ENCODE measurements at places on chromosomes 7 and 10. TPM values are rescaled to one million over a fixed set of nuclear protein-coding genes. Genes with fewer than 3 reads are reported as not detected.
A peak's percentile ranks its signal among the peaks of the same experiment; 100 is the strongest.

Gene SPDYE6
- not detected for total RNA-seq

DNA sequence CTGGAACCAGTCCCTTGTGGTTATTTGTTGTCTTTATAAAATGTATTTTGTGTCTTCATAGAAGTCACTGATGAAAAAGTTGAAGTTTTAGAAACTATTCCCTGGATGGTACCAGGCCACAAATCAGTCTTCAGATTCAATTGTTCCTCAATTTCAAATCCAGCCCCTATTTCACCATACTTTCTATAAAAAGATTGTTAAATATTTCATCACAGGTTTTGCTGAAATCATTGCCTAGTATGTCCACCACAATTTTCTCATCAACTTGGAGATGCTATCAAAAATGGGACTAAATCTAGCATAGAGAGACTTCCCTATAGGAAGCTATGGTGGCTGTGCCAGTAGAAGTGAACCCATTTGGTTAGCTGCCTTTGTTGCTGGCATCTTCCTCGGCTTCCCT is 118.5 kb downstream of the RAB18 start:
- DNase-seq = no peak

DNA sequence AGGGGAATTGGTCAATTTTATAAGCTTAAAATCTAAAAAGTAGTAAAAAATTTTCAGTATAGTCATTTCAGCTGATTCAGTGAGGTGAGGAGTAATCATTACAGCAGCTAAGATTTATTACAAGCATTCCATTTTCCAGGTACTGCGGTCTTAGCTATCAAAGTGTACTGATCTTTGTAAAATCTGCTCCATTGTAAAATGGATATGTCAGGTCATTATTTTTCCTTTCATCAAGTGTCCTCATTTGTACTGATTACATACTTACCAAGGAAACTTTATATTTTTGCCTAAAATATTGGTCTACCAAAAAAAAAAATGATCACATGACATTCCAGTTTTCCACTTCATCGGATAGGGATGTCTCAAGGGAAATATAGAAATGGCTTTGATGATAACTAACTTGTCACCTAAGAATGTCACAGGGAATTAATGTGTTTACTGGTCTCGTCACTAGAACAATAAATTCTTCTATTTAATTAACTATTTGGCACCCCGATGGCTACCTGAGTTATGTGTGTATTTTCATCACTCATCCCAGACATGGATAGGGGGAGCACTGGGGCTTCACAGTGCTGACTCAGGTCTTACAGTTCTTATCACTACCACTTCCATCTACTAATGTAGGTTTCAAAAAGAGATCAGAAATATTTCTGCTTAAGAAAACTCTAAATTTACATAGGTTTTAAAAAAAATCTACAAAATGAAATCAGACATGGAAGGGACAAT is 948.4 kb downstream of the PCDH15 start:
- DNase-seq = no peak

DNA sequence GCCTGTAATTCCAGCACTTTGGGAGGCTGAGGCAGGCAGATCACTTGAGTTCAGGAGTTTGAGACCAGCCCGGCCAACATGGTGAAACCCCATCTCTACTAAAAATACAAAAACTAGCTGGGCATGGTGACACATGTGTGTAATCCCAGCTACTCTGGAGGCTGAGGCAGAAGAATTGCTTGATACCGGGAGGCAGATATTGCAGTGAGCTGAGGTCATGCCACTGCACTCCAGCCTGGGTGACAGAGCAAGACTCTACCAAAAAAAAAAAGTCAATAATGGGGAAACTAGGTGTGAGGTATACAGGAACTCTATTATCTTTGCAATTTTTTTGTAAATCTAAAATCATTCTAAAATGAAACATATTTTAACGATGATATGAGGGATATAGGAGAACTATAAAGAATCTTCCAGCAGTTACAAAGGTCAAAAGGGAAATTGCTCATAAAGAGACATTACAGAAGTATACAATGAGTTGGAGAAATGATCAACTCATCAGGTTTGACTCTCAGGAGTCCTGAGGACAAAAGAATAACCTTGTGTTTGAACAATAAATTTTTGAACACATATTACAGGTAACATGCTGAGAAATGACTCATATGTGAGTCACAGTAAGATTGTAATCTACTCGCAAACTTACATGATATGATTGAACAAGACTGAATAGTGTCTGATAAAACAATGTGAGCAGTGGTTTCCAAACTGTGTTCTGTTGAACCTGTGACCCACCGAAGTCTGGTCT is 272.6 kb downstream of the FGFR2 start:
- DNase-seq = no peak

- DNase-seq = no peak
Measured at GRCh38 chr7:108283252-108283651, 153.1 kb upstream of the LAMB4 start.

GRCh38 chr7:65907501-65908198 is 34.8 kb downstream of the VKORC1L1 start:
- DNase-seq = no peak

GRCh38 chr10:102628451-102628911 is 15.8 kb upstream of the TRIM8 start:
- DNase-seq = no peak

GRCh38 chr7:154953006-154953684 is 49.8 kb downstream of the PAXIP1 start:
- no peak for DNase-seq

- DNase-seq = no peak
Measured at GRCh38 chr10:34781711-34782110, 33.4 kb downstream of the PARD3 start.

Gene ZNF804B
- total RNA-seq = 3.7 TPM

- DNase-seq = no peak
Measured at GRCh38 chr10:97519342-97519741, 20.6 kb downstream of the UBTD1 start.

DNA sequence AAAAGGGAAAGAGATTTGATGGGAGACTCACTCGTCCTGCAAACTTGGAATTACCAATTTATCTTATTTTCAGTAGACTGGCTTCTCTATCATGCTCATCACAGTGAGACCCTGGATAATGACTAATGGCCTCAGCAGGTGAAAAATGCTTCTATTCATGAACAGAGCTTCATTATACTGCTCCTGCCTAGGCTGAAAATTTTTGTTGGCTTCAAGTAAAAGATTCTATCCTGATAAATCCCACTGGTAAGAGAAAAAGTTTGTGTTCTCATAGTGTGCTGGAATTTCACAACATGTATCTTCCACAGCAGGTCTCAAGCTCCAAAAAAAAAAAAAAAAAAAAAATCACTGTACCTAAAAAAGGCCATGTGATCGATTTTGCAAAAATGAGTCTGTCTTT is 329.3 kb upstream of the FZD8 start:
- DNase-seq = no peak

- peak; percentile 85 for DNase-seq
Measured at GRCh38 chr7:25288556-25289307, 60.4 kb upstream of the NPVF start.

Gene ZNF800
- 34.1 TPM for total RNA-seq

DNA sequence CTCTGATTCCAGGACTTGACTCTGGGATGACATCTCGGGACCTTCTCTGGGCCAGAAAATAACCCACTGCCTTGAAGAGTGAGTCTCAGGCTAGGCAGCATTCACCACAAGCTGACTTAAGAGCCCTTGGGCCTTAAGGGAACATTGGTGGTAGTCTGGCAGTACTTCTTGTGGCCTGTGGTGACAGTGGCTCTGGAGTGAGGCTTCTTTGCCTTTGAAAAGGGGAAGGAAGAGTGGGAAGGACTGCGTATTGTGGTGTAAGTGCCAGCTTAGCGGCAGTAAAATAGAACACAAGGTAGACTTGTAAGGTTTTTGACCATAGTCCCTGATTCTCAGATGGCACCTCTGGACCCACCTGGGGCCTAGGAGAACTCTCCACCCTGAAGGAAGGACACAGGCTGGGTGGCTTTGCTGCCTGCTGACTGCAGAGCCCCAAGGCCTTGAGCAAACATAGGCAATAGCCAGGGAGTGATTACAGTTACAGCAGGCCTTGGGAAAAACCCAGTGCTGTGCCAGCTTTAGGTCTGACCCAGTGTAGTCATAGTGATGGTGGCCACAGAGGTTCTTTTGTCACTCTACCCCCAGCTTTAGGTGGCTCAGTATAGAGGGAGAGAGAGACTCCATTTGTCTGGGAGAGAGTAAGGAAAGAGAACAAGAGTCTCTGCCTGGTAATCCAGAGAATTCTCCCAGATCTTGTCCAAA is 483.9 kb downstream of the SH2D4B start:
- DNase-seq = no peak

DNA sequence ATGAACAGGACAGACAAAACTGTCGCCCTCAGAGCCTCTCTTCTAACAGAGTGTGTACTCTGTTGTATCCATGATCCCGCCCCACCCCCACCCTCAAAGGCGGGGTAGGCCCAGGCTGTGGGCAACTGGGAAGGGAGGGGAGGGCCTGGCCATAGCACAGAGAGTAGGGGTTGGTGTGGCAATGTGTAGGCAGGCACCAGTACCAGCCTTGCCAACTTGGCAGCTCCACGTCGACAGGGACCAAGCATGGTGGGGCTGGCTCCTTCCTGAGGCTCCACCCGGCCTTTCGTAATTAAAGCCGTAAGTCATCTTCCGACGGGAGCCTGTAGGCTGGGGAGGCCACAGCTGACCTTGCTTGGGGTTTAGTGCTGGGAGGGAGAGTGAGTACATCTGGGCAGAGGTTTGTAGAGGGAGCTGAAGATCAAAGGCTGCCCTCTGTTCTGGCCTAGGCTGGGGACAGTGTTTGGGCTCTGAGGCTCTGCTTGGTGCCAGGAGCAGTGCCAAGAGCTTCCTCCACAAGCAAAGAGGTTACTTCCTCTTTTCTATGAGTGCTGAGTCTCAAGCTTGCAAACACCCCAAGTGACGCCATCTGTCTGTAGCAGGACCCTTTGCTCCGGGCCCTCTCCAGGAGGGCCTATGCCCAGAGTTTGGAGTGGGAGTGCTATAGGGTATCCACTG is 121.6 kb downstream of the C10orf105 start:
- peak; percentile 42 for DNase-seq

All from cerebellum (tissue), 4 donors.